ENCODE measurements at places on chromosomes 1 and 21.

DNA sequence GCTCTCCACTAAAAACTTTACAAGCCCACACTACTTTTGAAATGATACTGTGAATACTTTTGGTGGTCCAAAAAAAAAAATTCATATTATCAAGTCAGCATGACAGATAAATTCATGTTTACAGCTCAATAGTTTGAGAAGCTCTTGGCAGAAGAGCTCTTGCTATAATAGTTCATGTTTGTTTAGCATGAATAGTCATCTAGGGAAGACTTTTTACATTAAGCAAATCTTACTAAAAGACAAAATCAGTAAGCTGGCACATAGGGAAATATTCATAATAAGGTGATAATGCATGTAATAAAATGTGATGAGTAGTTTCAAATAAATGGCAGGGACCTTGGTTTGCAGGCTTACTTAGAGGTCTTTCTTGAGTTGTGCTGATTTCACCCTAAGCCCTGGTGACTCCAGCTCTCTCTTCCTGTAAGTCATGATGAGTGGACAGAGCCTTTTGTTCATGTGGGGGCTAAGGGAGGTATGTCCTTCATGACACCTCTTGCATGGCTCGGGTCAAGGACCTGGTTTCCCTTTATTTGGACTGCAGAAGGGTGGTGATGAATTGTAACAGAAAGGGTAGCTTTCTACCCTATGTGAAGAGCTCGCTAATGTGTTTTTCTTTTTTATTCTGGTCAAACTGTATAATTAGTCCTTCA, 166.7 kb downstream of the GABPA start:
- no peak for DNase-seq

DNA sequence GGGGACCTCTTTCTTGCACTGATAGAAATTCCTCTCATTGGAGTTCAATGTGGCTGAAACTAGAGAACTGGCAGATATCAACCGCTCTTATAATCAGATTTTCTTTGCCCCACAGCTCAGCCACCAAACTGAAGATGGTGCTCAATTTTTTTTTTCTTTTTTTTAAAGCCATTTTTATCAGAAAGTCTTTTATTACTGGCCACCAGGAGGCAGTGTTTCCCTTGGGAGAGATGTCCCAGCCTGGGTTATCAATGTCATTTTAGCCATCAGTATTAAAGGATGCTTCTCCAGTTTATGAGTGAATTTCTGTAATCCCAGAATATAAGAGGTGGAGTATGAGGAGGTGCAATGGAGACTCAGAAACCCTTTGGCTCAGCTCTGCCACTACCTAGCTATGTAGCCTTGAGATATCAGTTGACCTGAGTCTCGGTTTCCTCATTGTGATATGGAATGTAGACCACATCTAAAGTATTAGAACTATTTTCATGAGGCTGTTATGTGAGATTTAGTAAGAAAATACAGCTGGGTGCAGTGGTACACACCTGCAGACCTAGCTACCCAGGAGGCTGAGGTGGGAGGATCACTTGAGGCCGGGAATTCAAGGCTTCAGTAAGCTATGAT, 27.6 kb downstream of the CD244 start:
- DNase-seq, result no peak

GRCh38 chr1:202818819-202819218, 8.1 kb downstream of the PCAT6 start:
- no peak for DNase-seq

- no peak for DNase-seq
Measured at GRCh38 chr1:87356591-87356990, 27.9 kb downstream of the LMO4 start.

DNA sequence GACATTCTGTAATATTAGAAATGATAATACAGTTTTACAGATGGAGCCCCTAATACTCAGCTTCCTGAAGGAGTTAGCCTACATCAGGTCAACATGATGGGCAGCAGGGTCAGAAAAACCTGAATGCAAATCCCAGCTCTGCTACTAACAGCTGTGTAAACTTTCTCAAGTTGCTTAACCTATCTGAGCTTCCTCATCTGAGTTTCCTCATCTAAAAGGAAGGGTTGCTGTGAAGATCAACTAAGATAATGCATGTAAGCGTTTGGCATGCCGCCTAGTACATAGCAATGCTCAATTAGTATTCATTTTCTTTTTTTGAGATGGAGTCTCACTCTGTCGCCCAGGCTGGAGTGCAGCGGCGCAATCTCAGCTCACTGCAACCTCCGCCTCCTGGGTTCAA, 18.4 kb upstream of the DESI2 start:
- DNase-seq, result no peak

- DNase-seq, result no peak
Measured at GRCh38 chr1:108502138-108502537, 52.0 kb downstream of the NBPF6 start.

DNA sequence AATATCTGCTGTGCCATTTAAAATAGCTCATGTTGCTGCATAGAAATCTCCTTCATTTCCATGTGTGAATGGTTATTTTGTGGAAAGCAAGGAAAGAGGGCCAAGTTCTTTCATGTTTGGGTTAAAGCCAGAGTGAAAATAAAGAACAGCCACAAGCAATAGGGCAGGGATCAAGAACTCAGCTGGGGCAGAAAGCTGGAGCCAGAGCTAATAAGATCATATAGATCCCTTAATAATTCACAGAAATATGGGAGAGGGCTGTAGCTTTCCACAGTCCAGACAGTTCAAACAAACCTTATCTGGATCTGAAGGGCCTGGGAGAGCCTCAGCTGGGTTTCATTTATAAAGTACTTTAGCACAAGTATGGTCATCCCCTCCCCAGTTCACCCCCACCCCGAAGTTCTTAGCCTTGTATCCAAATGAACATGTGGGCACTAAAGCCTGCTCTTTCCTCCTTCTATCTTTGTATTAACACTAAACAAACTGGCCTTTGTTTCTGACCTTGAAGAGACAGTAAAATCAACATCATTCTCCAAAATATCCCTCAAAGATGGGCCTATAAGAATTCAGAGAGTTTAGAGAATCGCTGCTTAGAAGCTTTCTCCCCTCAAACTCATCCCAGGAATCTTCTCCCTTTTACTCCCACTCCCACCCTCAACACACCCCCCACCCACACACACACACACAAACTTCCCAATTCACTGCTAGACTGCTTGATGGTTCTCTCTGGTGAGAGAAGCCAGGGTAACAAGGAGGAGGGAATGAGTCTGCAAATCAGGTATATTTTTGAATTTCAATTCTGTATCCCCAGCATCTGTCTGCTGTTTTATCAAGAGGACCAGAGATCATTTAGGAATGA, 41.7 kb downstream of the UTP25 start:
- DNase-seq, result no peak

GRCh38 chr1:22229379-22229778, 86.5 kb upstream of the WNT4 start:
- DNase-seq, result no peak

DNA sequence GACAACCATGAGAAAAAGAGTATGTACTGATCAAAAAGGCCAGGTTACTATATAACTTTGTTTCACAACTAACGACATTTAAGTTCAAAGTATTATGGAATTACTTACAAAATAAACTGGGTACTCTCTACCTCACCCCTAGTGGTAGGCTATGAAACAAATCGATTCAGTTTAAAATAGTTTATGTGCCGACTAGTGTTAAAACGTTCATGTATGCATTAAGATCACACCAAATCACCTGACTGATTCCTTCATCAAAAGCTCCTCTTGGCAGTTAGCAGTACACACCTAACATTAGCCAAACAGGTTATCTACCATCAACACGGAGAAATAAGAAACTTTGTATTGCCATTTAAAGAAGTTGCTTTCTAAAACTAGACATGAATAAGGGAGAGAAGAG, 137.1 kb downstream of the AKT3 start:
- DNase-seq, result no peak

DNA sequence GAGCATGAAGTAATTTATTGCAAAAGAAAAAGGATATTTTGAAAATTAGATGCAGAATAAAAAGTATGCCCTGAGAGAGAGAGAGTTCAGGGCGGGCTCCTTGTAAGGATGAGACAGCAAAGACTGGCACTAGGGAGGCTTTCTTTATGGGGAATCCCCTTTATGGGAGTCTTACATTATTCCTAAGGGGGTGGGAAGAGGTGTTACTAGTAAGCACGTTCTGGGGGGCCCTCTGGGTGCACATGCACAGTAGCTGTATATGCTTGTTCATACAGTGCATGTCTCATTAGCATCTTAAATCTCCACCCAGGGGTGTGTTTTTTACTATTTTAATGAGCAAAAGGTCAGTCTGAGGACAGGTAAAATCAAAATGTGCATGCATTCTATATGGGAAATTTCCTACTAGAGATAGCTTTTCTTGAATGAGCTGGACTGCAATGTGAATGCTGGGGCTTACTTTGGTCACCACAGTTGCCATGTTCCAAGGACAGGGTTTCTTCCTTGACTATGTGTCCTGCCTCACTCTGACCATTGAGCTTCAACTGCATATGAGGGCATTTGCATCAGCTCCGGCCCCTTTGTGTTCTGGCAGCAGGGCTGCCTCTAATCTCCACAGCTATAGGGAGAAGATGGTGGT, 614.1 kb downstream of the NUF2 start:
- DNase-seq, result no peak

DNA sequence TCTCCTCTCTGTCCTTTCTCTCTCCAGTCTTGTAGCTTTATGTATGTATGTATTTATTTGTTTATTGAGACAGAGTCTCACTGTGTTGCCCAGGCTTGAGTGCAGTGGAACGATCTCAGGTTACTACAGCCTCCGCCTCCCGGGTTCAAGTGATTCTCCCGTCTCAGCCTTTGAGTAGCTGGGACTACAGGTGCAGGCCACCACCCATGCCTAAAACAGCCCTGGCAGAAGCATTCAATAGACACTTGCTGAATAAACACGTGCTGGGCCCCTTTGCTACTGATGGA, 2.5 kb downstream of the KIAA2013 start:
- no peak for DNase-seq

DNA sequence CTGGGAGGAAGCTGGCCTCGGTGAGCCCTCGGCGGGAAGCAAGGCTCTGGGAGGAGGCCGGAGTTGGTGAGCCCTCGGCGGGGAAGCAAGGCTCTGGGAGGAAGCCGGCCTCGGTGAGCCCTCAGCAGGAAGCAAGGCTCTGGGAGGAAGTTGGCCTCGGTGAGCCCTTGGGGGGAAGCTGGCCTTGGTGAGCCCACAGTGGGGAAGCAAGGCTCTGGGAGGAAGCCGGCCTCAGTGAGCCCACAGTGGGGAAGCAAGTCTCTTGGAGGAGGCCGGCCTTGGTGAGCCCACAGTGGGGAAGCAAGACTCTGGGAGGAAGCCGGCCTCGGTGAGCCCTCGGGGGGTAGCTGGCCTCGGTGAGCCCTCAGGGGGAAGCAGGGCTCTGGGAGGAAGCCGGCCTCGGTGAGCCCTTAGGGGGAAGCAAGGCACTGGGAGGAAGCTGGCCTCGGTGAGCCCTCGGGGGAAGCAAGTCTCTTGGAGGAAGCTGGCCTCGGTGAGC, 36.0 kb downstream of the KRTAP10-1 start:
- DNase-seq, result peak; percentile 58

DNA sequence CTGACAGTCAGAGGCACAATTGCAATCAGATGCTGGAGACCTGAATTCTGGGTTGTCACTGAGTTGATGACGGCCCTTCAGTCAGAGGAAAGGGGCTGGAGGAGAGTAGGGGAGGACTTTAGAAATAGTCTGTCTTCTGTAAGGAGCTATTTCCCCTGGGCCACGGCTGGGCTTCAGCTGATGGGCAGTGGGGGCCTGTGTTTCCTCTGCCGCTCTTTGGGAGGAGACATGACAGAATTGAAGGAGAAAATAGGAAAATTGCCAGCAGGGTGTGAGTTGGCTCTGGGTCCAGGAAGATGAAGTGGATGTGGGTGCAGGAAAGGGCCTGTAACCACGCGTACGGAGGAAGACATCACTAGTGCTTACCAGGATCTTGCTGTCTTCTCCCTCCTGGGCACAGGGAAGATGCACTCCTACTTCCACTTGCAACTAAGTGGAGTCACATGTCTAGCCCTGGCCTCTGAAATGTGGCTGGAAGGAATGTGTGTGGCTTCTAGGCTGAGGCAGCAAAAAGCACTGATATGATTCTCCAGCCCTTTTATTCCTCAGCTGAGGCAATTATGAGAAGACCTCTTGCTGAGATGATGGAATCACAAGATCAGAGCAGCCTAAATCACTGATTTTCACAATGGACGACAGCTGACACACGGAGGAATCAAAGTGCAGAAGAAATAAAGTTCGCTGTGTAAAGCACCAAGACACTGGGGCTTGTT, 250.0 kb downstream of the GRIK3 start:
- no peak for DNase-seq

DNA sequence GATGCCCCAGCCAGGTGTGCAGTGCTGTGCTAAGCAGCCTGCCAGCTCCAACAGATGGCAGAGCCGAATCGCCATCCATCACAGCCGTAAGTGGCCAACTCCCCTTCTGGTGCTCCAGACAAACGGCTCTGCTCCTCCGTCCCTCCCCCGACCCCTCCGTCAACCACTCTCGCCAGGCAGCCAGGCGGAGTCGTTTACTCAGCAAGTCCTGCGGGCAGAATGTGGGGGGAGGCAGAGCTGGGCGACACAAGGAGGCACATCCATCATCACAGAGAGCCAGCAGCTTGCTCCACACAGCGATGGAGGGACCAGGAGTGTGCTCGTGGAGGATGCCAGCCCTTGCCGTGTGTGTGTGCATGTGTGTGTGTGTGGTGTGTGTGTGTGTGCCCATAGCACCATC, 206.6 kb upstream of the GRIK3 start:
- DNase-seq, result no peak

DNA sequence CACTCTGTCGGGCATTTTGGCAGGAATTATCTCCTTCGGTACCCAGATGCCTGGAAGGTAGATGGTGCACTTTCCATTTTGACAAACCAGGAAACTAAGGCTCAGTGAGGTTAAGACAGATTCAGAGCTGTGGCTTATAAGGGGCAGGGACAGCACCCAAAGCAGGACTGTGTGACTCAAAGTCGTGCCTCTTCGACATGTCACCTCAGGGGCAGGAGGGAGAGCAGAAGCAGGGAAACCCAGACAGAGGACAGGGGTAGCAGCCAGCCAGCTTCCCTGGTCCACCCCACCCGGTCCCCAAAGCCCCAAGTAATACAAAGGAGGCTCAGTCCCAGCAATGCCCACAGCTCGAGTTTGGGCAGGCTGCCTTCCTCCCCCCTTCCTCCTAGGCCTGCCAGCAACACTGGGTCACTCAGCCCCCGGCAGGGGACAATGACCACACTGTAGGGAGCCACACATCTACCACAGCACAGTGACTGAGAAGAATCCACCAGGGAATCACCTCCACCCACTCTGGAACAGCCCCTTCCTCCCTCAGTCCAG, 2.5 kb downstream of the RHOC start:
- no peak for DNase-seq

GRCh38 chr21:36155603-36156338, 853 bp upstream of the DOP1B start:
- peak; percentile 86 for DNase-seq

- DNase-seq, result peak; percentile 74
Measured at GRCh38 chr21:43727519-43728153, 8.7 kb downstream of the PDXK start.

Measured in lower lobe of right lung (tissue), 2 donors.